H4 (cell line): ENCODE measurements at places on chromosomes 6 and 20. TPM values are rescaled to one million over a fixed set of nuclear protein-coding genes. Genes with fewer than 3 reads are reported as not detected.

DNA sequence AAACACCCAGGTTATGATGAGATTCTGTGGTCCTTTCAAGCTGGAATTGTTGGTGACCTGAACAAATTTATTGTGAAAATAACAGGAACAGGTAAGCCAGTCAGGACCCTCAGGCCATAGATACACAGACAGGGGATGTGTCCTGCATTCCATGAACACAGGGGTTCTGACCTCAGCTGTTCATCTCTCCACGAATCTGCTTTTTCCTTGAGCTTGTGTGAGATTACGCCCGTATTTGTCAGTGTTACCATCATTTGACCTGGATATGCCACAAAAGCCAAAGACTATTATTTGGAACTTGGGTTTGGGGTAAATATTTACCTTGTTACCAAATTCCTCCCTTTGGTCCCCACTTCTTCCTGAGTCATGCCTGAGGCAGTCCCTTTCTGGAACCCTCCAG is 288.9 kb downstream of the PREX1 start:
- DNase-seq, result no peak

- no peak for DNase-seq
These were observed 17.2 kb upstream of the MDGA1 start for GRCh38 chr6:37714836-37715420.

- DNase-seq, result no peak
These were observed 1.7 kb downstream of the THBS2 start for GRCh38 chr6:169251822-169252504.

- DNase-seq, result no peak
These were observed 162.4 kb downstream of the CDKAL1 start for GRCh38 chr6:20696676-20697075.

LY6G6D gene
- total RNA-seq, result not detected in 2 replicates

GRCh38 chr6:167665698-167666330 is 160.9 kb upstream of the AFDN start:
- no peak for DNase-seq

- DNase-seq, result no peak
These were observed 11.2 kb downstream of the PCIF1 start for GRCh38 chr20:45945678-45946148.
